ENCODE measurements at places on chromosomes 16 and 17.

DNA sequence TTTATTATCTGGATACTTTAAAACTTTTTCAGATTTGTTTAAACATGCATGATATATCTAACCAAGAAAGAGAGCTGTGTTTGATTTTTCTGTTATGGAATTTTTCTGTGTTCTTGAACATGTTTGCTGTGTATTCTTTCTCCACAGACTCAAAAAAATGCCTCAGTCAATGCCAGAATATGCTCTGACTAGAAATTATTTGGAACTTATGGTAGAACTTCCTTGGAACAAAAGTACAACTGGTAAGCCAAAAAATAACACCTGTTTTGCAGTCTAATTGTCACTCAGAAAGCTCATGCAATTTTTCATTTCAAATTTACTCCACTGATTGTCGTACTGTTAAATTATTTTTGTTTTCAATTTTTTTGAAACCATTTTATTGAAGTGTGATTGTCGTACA, 15.3 kb upstream of the ABCC11 start:
- DNase-seq = no peak

DNA sequence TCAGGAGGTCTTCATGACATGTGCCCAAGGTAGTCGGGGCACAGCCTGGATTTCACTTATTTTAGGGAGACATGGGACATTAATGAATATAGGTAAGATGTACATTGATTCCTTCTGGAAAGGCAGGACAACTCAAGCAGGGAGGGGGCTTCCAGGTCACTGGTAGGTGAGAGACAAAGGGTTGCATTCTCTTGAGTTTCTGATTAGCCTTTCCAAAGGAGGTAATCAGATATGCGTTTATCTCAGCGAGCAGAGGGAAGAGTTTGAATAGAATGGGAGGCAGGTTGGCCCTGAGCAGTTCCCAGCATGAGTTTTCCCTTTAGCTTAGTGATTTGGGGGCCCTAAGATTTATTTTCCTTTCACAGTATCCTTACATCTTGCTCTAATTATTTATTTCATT, 443.8 kb upstream of the EEF2KMT start:
- DNase-seq = no peak

DNA sequence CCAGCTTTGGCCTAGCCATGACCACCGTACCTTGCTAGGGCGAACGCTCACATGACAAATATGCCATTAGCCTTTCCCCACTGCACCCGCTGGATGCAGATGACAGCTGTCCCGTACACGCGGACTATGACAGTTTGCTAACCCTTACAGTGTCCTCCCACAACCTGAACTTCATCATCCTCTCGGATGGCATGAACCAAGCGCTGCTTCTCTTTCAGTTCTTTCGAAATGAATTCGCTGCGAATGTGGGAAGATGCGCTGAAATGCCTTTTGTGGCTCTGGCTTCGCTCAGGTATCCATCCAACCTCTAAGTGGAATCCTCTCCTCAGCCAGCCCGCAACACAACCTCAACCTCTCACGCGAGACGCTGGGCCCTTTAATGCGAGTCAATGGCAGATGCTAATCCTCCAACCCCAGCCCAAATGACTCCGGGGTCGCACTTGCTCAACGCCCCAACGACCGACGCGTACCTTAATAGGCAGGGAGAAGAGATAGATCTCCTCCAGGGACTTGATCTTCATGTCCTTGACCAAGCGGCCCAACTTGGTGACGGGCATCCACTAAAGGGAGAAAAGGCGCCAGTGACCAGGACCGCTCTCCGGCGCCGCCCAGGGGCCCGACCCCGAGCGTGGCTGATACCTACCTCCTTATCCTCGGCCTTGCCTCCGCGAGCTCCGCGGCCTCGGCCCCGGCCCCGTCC, 670 bp downstream of the RPS2 start:
- peak; percentile 59 for DNase-seq

DNA sequence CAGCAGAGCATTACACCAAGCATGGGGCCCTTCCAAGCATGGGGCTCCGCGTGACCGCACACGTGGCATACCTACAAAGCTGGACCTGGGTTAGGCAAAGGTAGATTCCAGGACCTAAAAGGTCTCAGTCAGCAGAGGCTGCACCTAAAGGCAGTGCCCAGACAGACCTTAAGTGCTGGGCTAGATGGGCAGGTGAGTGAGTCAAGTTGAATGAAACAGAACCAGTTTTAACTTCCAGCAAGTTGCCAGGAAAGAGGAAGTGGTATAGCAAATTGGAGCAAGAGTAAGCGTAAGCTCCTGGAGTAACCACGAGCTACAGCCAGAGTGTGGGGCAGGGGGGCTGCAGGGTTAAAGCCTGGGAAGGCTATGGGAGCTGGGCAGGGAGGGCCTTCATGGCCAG, 49.5 kb downstream of the SRCIN1 start:
- DNase-seq = no peak

- no peak for DNase-seq
Observed at GRCh38 chr17:36918211-36918691, 19.0 kb upstream of the LHX1 start.

GRCh38 chr16:84047626-84048025, 5.0 kb upstream of the SLC38A8 start:
- DNase-seq = no peak

GRCh38 chr16:16041196-16041892, 91.9 kb downstream of the ABCC1 start:
- peak; percentile 36 for DNase-seq

GRCh38 chr17:59520251-59520650, 45.2 kb upstream of the DHX40 start:
- DNase-seq = no peak
